Right ventricle myocardium superior (tissue), 1 donor: ENCODE measurements at places on chromosomes 11 and 22. TPM values are rescaled to one million over a fixed set of nuclear protein-coding genes. Genes with fewer than 3 reads are reported as not detected.

DNA sequence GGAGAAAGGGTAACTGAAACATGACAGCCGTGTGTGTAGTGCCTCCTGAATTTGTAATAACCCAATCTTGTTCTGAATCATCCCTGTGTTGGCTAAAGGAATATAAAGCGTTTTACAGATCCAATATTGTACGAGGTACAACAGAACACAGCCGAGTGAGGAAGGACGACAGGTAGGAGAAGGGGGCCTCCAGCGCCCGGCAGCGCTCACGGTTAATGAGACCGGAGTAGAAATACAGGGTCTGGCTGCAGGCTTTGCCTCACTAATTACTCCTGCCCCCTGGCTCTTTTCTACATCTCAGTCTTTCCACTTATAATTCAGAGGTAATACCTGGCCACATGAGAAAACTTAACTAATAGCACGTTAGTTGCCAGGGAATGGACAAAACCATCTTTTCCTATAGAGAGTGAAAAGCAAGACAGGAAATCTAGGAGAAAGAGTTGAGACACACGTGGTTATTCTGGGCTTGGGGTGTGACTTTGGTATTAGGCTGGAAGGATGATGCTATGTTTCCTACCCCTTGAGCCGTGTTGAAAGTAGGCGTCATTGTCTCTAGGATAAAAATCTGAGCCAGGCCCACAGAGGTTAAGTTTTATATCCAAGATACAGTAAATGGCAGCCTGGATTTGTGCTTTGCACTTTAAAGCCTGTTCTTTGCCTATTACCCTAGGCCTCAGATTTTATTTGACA, 54.1 kb downstream of the GRIK4 start:
- no peak for DNase-seq

Gene NXPE4
- not detected for total RNA-seq

Gene OR4D5
- total RNA-seq = not detected

Gene CRYBA4
- not detected for total RNA-seq

Gene CAPN5
- total RNA-seq = 2.6 TPM

GRCh38 chr11:104529906-104530305, 366.0 kb upstream of the PDGFD start:
- DNase-seq = no peak

Gene SLC7A4
- 0.16 TPM for total RNA-seq

DNA sequence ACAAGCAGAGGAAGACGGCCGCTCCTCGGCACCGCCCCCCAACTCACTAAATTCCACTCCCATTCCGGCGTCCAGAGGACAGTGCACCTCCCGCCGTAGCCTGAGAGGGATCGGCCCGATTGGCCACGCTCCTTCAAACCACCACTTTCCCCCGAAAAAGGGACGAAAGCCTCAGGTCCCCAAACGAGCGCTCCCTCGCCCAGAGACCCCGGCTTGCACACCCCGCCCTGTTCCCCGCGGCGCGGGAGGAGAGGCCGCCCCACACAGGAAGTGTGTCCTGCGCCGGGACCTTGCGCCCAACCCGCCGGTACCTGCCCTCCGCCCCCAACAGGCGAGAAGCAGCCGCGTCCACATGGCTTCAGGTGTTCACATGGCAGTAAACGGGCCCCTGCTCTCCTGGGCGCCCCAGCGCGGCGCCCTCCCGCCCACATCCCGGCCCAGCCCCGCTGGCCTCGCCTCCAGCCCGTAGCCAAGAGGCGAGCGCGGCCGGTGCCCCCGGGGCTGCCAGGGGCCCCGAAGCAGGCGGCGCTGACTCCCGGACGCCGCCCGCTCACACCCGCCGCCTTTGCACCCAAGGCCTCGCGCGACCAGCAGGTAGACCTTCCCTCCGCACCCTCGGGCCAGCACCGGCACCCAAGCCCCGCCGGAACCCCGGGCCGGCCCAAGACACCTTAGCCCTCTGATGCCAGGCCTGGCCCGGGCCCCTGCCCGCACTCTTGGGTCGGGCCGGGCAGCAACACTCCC, 849 bp downstream of the TCF20 start:
- peak; percentile 64 for DNase-seq

DNA sequence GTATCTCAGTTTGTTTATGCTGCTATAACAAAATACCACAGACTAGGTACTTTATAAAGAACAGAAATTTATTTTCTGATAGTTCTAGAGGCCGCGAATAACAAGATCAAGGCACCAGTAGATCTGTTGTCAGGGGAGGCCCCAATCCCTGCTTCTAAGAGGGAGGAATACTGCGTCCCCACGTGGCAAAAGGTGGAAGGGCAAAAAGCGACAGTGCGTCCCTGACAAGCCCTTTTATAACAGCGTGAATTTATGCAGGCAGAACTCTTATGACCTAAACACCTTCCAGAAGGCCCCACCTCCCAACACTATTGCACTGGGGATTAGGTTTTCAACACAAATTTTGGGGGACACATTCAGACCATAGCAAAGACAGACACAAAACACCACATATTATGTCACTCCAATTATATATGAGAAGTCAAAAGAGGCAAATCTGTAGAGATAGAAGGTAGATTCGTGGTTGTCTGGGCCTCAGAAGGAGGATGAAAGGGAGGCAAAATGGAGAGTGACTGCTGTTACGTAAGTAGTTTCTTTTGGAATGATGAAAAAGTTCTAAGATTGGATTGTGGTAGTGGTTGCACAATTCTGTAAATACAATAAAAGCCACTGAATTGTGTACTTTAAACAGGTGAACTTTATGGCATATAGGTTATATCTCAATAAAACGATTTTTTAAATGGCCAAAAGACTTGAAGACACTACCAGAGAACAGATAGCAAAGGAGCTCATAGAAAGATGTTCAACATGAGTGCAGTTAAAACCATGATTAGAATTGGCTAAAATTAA, 30.1 kb upstream of the TNRC6B start:
- no peak for DNase-seq

DNA sequence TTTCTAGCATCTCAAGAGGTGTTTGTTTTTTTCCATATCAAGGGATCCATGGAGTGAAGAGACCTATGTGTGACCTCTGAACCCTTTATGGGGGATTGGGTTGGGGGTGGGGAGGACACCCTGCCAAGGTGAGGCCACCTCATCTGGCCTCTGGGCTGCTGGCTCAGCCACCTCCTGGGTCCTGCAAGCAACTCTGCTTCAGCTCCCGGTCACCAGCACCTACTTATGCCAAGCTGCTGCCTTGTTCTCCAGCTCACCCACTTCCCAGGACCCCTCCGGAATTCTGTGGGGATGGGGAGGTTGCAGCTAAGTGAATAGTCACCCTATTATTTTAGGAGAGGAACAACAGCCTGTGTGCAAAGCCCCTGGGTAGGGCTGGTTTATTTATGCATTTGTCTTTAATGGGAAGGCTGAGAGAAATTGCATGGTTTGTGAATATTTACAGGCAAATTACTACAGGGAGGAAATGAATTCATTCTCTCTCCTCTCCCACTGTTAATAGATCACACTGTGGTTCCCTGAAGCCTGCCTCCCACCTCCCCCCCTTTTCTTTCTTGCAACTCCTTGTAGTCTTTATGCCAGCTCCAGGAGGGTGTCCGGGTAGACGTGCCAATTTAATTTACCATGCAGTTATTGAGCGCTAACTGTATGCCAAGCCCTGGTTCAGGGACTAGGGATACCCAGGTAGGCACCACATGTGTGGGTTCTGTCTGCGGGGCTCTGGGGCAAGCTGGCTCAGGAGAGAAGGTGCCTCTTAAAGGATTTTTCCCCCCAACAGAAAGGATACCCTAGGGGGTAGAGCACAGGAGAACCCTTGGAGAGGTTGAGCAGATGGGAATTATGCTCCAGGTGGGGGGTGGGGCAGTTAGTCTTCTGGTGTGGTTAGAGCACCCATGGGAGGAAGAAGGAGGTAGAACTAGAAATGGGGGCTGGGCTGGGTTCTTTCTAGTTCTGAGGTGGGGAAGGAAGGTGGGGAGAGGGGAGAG, 50.7 kb downstream of the TSPAN18 start:
- DNase-seq = no peak

Gene PTPRCAP
- 1.0 TPM for total RNA-seq

GRCh38 chr11:31499576-31500178, 9.7 kb downstream of the IMMP1L start:
- no peak for DNase-seq

Gene MMP12
- not detected for total RNA-seq

DNA sequence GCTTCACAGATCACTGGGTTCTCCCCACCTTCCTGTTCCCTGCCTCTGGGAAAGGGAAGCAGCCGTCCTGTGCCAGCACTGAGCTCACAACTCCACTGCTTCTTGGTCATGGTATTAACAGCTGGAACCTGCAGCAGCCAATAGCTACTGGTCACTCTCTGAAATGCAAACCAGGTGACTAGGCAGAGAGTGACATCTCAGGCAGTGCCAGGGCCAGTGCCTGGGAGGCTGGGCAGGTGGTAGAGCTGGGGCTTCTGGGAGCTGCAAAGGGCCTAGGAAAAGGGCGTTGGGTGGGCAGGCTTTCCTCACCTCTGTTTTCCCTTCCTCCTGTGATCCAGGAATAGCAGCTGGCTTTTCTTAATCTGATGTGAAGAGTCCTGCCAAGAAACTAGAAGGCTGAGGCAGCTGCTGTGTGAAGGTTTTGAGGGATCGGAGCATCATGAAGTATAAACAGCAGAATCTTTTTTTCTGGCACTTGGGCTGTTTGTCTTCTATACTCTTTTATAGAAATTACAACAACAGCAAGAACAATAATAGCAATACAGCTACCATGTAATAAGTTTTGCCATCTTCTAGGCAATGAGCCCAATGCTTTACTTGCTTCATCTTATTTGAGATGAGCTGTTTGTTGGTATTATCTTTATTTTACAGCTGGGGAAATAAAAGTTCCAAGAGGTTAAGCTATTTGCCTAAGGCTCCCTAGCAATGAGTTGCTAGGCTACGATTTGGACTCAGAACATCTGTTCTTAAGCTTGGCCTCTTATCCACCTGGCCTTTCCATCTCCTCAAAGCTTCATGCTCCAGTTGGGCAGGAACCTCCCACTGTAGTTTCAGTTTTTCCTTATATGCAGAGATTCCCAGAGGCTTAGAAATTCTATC, 22.0 kb upstream of the CD44 start:
- peak; percentile 44 for DNase-seq

Gene SEC14L6
- not detected for total RNA-seq

DNA sequence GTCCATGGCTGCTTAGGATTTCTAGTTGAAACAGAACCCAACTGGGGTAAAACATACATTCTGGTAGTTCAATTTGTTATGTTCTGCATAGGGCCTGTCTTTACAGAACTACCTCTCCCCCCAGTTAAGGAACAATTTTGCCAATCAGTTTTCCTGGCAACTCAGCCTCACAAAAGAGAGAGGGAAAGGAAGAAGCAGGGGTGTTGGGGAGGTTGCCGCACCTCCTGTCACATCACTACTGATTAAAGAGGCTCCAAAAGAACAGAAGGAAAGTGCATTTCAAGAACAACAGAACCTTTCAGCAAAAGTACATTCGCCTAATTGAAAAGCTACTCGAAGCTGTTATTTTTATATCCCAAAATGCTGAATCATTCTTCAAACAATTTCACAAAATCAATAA, 217.6 kb downstream of the CADM1 start:
- no peak for DNase-seq

- DNase-seq = no peak
Measured at GRCh38 chr11:121268581-121268980, 24.0 kb upstream of the SC5D start.

GRCh38 chr11:110968348-110969062, 256.3 kb upstream of the ARHGAP20 start:
- no peak for DNase-seq

DNA sequence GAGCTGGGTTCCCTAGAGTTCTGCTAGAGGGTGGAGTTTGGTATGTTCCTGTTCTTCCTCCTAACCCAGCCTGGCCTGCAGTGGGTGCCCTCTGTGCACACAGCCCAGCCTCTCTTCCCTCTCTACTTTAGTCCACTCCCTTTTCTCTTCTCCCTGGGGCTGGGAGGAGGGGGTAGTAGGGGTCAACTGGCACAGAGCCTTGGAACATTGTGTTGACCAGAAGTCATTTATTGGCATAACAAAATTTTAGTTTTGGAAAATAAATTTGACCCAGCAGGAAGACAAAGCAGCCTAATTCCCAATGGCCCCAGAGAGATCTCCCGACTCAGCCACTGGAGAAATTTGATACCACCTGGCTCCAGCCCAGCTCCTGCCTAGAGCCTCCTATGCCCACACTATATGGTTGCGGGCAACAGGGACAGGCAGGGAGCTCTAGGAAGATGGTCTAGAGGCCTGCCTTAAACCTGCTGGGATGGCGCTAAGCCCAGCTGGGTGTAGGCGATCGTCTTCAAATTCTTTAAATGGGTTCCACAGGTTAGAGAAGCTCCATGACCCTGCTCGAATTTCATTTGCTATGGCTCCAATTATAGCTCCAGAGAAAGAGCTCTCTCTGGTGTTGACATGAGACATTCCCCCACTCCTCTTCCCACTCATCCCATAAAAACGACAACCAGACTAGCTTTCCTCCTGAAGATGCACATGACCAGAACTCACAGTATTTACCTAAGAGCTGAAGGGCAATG, 9.9 kb downstream of the PCSK7 start:
- peak; percentile 83 for DNase-seq

GRCh38 chr22:49197505-49197904, 630.2 kb downstream of the BRD1 start:
- DNase-seq = no peak

Gene OR51E2
- 0.13 TPM for total RNA-seq

Gene SCGB1A1
- total RNA-seq = not detected

DNA sequence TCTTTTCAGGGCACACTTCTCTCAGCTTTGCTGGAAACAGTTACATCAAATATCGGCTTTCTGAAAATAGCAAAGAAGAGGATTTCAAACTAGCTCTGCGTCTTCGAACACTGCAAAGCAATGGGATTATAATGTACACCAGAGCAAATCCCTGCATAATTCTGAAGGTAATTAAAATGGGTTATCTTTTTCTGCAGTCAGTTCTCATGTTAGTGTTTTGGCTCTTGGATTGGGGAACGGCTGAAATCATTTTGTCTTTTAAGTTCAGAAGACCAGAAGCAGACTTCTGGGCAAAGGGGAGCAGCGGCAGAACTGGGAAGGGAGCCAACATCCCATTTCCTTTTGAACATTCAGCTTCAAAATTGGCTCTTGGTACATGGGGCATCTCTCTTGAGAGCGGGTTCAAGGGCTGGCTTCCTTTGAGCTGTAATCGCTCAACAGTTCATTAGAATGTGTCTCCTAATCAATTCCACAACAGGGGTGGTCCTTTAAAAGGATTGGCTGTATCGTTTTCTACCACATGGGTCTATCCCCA, 110.2 kb upstream of the MTNR1B start:
- DNase-seq = no peak

DNA sequence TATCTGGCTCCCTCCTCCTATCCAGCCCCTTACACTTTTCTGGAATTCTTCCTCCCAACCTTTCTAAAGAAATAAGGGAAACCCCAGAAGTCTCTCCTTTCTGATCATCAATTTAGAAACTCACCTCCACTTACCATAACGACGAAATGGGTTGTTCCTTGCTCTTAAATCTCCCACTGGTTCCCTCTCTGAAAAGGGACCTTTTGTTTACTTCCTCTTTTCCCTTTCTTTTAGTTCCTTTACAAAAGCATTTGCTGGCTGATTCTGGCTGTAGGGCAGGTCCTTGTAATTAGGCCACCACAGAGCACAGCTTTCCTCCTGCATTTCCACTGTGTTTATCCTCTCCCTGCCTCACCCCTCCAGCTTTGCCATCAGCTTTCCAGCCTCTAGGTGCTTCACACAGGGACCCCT, 12.0 kb downstream of the JAML start:
- no peak for DNase-seq
